ENCODE measurements at places on chromosomes 6 and 20. TPM values are rescaled to one million over a fixed set of nuclear protein-coding genes. Genes with fewer than 3 reads are reported as not detected.

GRCh38 chr6:125924169-125924568, 32.4 kb upstream of the HINT3 start:
- H3K4me1 ChIP-seq, result peaks cover 49% of the 10 kb centered on the region
- H3K36me3 ChIP-seq, result peaks cover 73% of the 10 kb centered on the region
- peak; percentile 75 for DNase-seq
- H3K4me3 ChIP-seq, result peak overlapping the region; percentile 44

DNA sequence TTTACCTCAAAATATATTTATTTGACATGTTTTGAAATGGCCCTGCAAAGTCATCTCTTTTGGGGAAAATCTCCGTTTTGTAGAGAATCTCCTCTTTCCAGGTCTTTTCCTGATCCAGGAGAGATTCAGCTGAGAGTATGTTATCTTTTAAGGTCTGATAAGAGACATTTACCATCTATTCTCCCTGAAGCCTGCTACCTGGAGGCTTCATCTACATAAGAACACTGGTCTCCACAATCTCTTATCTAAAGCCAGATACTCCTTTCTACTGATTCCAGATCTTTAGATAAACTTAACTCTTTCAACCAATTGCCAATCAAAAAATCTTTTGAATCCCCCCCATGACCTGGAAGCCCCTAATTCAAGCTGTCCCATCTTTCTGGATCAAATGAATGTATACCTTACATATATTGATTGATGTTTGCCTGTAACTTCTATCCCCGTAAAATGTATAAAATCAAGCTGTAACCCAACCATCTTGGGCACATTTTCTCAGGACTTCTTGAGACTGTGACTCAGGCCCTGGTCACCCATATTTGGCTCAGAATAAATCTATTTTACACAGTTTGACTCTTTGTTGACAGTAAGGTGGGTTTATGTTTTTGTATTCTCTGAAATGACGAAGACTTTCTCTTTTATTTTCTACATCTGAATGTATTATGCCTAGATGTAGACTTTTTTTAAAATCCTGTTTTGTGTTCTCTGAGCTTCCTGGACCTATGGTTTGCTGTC, 95.5 kb downstream of the ECT2L start:
- no peak for DNase-seq
- no peak overlapping the region for H3K27ac ChIP-seq
- H3K27me3 ChIP-seq, result no peaks in the 10 kb centered on the region
- no peaks in the 10 kb centered on the region for H3K36me3 ChIP-seq
- H3K4me1 ChIP-seq, result peaks cover 2% of the 10 kb centered on the region

Gene RCAN2
- 0.21 TPM for total RNA-seq

GRCh38 chr6:137016356-137016755, 28.4 kb downstream of the IL20RA start:
- no peak overlapping the region for H3K4me3 ChIP-seq
- H3K4me1 ChIP-seq, result no peaks in the 10 kb centered on the region

GRCh38 chr6:87628881-87629280, 38.9 kb downstream of the ORC3 start:
- no peak overlapping the region for H3K27ac ChIP-seq
- no peak overlapping the region for H3K4me3 ChIP-seq
- H3K36me3 ChIP-seq, result peaks cover 42% of the 10 kb centered on the region
- H3K27me3 ChIP-seq, result no peaks in the 10 kb centered on the region
- no peak for DNase-seq

Gene C6orf141
- total RNA-seq, result not detected

Gene NDUFAF5
- total RNA-seq, result 32.8 TPM

- H3K4me3 ChIP-seq, result peak overlapping the region; percentile 56
- H3K4me1 ChIP-seq, result peaks cover 33% of the 10 kb centered on the region
- peak overlapping the region; percentile 43 for H3K27ac ChIP-seq
- H3K36me3 ChIP-seq, result no peaks in the 10 kb centered on the region
- peak; percentile 88 for DNase-seq
Measured at GRCh38 chr20:49768204-49769047, 44.2 kb upstream of the SLC9A8 start.

Gene NOL4L
- total RNA-seq, result 13.0 TPM

GRCh38 chr6:40410821-40411220, 176.3 kb downstream of the LRFN2 start:
- H3K27me3 ChIP-seq, result peaks cover 7% of the 10 kb centered on the region
- no peak overlapping the region for H3K27ac ChIP-seq
- no peak for DNase-seq
- no peak overlapping the region for H3K4me3 ChIP-seq
- no peaks in the 10 kb centered on the region for H3K36me3 ChIP-seq
- peaks cover 22% of the 10 kb centered on the region for H3K4me1 ChIP-seq

GRCh38 chr20:61840779-61841455, 224.8 kb downstream of the TAF4 start:
- H3K4me1 ChIP-seq, result no peaks in the 10 kb centered on the region
- no peak for DNase-seq
- H3K27ac ChIP-seq, result no peak overlapping the region
- H3K4me3 ChIP-seq, result no peak overlapping the region
- no peaks in the 10 kb centered on the region for H3K36me3 ChIP-seq

Gene SIRPB1
- 2.8 TPM for total RNA-seq

Gene IPCEF1
- 1.5 TPM for total RNA-seq

- no peaks in the 10 kb centered on the region for H3K36me3 ChIP-seq
- H3K27me3 ChIP-seq, result no peaks in the 10 kb centered on the region
Measured at GRCh38 chr6:134216301-134217010, 101.5 kb downstream of the SGK1 start.

DNA sequence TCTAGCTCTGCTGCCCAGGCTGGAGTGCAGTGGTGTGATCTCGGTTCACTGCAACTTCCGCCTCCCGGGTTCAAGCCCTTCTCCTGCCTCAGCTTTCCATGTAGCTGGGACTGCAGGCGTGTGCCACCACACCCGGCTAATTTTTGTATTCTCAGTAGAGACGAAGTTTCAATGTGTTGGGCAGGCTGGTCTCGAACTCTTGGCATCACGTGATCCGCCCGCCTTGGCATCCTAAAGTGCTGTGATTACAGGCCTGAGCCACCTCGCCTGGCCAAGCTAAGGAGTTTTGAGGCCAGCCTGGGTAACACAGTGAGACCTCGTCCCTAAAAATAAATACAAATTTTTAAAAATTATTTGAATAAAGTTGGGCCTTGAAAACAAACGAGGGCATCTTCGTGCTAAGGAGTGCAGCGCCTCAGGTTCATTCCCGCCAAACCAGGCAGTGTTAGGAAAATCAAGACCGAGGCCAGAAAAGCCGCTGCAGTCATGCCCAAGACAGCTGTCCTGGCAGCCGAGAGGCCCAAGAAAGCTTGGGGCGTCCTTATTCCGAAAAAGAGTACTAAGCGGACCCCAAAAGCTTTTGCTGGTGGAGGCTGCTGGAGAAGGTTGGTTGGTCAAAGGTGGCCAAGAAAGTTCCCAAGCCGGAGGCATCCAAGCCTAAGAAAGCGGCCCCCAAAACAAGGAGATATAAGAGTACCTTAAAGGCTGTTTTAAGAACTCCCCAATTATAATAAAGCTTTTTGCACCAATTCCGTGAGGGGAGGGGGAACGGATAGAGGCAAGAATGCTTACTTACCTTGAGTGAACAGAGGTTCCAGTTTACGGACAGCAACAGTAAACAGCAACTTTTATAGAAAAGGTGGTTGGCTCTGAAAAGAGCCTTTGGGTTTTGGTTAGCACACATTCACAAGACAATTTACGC, 109.0 kb downstream of the HFE start:
- no peaks in the 10 kb centered on the region for H3K27me3 ChIP-seq
- peaks cover 55% of the 10 kb centered on the region for H3K4me1 ChIP-seq
- peak overlapping the region; percentile 93 for H3K27ac ChIP-seq
- H3K36me3 ChIP-seq, result peaks cover 7% of the 10 kb centered on the region

DNA sequence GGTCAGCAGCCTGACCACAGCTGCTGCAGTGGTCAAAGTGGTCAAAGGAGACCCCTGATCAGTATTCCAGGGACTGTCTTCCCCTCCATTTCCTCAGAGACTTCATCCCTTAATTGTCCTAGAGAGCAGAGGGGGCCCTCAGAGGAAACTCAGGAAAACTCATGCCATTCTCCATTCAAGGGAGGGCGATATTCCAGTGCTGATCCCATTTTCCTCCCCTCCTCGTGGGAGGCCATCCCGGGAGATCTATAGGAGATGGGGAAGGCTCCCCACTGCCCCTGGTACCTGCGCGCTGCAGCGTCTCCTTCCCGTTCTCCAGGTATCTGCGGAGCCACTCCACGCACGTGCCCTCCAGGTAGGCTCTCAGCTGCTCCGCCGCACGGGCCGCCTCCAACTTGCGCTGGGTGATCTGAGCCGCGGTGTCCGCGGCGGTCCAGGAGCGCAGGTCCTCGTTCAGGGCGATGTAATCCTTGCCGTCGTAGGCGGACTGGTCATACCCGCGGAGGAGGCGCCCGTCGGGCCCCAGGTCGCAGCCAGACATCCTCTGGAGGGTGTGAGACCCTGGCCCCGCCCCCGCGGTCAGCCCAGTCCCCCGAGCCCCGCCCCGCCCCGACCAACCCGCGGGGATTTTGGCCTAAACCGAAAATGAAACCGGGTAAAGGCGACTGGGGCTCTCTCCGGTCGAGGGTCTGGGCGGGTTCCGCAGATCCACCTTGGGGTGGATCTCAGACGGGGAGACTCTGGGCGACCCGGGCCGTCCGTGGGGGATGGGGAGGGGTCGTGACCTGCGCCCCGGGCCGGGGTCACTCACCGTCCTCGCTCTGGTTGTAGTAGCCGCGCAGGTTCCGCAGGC, 878 bp downstream of the HLA-C start:
- peak; percentile 84 for DNase-seq
- peak overlapping the region; percentile 98 for H3K4me3 ChIP-seq
- peaks cover 3% of the 10 kb centered on the region for H3K27me3 ChIP-seq
- H3K4me1 ChIP-seq, result peaks cover 50% of the 10 kb centered on the region
- peaks cover 50% of the 10 kb centered on the region for H3K36me3 ChIP-seq
- H3K27ac ChIP-seq, result peak overlapping the region; percentile 100

DNA sequence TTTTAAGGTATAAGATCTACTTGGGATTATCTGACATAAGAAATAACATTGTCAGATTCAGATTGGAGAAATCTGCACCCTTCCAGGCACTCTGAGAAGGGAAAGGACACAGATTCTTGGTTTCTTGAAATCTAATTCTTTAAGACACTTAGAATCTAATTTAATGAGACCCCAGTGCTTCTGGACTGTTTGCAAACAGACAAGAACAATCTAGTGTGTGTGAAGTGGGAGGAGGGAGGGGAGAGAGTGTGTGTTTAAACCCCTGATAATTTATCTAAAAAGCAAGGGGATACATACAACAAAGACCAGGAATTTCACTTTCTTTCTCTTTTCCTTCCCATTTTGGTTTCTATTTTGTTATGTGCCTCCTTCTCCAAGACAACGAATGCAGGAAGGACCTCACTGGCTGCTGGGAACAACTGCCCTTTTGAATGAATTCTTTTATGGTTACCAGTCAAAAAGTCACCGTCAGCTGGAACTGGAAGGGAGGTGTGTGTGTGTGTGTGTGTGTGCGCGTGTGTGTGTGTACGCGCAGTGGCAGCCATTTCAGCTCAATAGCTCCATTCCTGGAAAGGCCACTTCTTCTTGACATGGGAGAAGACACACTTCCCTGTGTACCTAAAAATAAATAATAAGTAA, 129.4 kb downstream of the BCAS1 start:
- peak; percentile 58 for DNase-seq
- H3K4me3 ChIP-seq, result no peak overlapping the region
- H3K27ac ChIP-seq, result no peak overlapping the region
- H3K4me1 ChIP-seq, result peaks cover 34% of the 10 kb centered on the region
- no peaks in the 10 kb centered on the region for H3K27me3 ChIP-seq
- no peaks in the 10 kb centered on the region for H3K36me3 ChIP-seq

DNA sequence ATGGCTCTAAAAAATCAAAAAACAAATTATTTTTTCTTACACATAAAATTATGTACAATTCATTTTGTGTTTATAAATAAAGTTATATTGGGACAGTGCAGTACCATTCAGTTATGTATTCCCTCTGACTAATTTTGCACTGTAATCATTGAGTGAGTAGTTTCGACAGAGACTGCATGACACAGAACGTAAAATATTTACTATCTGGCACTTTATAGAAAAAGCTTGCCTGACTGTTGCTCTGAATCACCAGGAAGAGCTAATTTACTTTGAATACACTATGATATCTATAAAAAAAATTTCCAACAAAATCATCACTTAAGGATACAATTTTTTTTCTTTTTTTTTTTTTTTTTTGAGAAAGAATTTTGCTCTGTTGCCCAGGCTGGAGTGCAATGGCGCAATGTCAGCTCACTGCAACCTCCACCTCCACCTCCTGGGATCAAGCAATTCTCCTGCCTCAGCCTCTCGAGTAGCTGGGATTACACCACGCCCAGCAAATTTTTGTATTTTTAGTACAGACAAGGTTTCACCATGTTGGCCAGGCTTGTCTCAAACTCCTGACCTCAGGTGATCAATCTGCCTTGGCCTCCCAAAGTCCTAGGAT, 11.0 kb upstream of the KHDC1L start:
- no peaks in the 10 kb centered on the region for H3K36me3 ChIP-seq
- H3K4me3 ChIP-seq, result no peak overlapping the region
- no peaks in the 10 kb centered on the region for H3K27me3 ChIP-seq
- no peaks in the 10 kb centered on the region for H3K4me1 ChIP-seq
- DNase-seq, result no peak

DNA sequence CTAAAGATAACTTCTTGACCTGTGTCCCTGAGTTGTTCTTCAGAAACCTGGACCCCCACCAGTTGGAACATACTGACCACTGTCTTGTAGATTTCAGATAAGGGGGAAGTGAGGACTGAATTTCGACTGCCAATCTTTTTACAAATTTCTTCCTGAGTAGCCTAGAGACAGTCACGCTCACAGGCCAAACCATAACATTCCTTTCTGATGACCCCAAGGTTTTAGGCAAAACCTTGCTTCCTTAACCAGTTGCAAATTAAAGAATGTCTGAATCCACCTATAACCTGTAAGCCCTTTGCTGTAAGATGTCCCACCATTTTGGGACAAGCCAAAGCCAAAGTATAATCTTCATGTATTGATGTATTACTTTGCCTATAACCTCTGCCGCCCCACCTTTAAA, 306.9 kb downstream of the LRFN2 start:
- H3K4me3 ChIP-seq, result no peak overlapping the region
- H3K4me1 ChIP-seq, result no peaks in the 10 kb centered on the region
- no peak overlapping the region for H3K27ac ChIP-seq
- no peaks in the 10 kb centered on the region for H3K36me3 ChIP-seq
- H3K27me3 ChIP-seq, result peaks cover 22% of the 10 kb centered on the region

- H3K27me3 ChIP-seq, result no peaks in the 10 kb centered on the region
- H3K36me3 ChIP-seq, result no peaks in the 10 kb centered on the region
- H3K4me3 ChIP-seq, result no peak overlapping the region
- H3K4me1 ChIP-seq, result no peaks in the 10 kb centered on the region
Measured at GRCh38 chr6:121697921-121698320, 262.5 kb downstream of the GJA1 start.

Gene SNX21
- 0.47 TPM for total RNA-seq

DNA sequence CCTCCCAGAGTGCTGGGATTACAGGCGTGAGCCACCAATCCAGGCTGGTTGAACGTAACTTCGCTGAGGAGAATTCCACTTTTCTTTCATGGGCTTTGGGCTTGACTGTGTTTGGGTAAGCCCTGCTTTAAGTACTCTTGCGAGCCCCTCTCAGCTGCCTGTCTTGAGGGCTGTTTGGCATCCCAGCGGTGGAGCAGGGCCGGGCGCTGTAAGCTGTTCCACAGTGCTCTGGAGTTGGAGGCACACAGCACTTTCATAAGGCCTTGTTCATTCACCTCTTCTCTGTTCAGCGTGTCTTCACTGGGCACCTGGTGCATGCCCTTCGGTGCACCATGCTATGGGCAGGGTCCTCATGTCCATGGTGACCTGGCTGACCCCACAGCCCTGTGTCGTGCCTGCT, 21.6 kb downstream of the PNLDC1 start:
- no peaks in the 10 kb centered on the region for H3K27me3 ChIP-seq
- H3K27ac ChIP-seq, result no peak overlapping the region
- H3K4me1 ChIP-seq, result peaks cover 15% of the 10 kb centered on the region
- no peak overlapping the region for H3K4me3 ChIP-seq
- DNase-seq, result no peak
- H3K36me3 ChIP-seq, result no peaks in the 10 kb centered on the region

Data from activated CD4-positive, alpha-beta T cell treated with anti-CD3 and anti-CD28 coated beads, Interleukin-2, amount 10 ng/mL, durations not matched to agents 24 days and 14 days (primary cell).